Putamen (tissue), 1 donor: ENCODE measurements at places on chromosomes 1 and 21.

DNA sequence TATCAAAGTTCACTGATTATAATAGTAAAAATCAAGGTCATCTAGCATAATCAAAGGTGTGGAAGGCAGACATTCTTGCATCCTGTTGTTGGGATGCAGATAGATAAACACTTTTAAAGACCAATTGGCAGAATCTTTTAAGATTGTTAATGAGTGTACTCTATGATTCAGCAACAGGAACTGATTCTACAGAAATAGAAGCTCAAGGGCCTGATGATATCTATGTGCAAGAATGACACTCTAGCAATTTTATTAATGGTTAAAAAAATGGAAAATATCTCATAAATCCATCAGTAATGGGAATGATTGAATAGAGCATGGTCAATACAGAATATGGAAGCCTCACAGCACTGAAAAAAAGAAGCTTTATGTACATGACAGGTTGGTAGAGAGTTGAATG is 2.2 kb upstream of the ATP1A4 start:
- DNase-seq: no peak

DNA sequence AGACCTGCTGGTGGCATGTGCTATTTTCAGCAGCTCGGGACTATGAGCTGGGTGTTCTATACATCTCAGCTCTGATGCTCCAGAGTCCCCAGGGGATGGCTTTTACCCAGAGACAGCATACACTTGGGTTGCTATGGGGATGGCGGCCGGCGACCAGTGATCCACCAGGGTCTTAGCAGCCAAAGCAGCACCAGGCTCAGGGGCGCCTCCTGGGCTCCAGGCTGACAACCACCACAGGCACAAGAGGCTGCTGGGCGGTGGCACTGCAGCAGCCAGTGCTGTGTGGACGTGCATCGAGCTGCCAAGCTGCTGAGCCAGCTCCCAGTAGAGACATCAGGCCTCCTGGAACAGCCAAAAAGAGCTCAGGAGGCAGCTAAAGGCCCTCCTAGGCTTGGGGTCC is 37.6 kb upstream of the CLSTN1 start:
- no peak for DNase-seq

DNA sequence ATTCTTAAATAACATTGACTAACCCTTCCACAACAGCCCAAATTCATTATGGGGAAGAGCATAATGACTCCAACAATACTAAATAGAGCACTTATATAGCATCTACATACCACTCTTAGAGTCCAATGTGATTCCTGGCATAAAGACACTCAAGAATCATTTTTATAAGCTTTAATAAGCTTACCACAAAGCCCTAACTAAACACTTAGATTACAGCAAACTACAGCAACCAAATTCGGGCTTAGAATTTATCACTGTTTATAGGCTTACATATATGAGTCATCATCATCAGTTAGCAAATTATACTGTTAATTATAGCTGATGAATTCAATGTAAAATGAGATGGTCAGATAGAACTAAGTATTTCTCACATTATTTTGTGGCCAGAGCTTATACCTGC is 7.3 kb downstream of the SCYL3 start:
- no peak for DNase-seq

DNA sequence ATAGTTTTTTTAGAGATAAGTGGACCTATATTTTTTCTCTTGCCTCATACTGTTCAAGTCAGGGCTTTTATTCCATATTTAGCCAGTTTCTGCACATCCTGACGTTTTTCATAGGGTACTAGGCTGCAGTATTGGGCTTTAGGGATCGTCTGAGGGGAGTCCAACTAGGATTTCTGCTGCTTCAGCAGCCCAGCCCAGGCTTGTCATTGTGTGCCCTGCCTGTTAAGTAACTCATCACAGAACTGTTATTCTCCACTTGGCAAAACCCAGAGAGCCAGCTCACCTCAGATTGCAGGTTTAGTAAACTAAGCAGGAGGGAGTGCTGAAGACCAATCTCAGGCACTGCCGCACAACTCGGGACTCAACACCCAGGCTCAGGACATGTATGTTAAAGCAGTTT is 2.8 kb downstream of the GALNT2 start:
- DNase-seq: no peak

- DNase-seq: no peak
Measured at GRCh38 chr1:203546274-203546673, 52.3 kb downstream of the OPTC start.

GRCh38 chr1:32334274-32334861 is 1.7 kb downstream of the MARCKSL1 start:
- no peak for DNase-seq

GRCh38 chr1:176696109-176696508 is 233.1 kb downstream of the PAPPA2 start:
- no peak for DNase-seq

DNA sequence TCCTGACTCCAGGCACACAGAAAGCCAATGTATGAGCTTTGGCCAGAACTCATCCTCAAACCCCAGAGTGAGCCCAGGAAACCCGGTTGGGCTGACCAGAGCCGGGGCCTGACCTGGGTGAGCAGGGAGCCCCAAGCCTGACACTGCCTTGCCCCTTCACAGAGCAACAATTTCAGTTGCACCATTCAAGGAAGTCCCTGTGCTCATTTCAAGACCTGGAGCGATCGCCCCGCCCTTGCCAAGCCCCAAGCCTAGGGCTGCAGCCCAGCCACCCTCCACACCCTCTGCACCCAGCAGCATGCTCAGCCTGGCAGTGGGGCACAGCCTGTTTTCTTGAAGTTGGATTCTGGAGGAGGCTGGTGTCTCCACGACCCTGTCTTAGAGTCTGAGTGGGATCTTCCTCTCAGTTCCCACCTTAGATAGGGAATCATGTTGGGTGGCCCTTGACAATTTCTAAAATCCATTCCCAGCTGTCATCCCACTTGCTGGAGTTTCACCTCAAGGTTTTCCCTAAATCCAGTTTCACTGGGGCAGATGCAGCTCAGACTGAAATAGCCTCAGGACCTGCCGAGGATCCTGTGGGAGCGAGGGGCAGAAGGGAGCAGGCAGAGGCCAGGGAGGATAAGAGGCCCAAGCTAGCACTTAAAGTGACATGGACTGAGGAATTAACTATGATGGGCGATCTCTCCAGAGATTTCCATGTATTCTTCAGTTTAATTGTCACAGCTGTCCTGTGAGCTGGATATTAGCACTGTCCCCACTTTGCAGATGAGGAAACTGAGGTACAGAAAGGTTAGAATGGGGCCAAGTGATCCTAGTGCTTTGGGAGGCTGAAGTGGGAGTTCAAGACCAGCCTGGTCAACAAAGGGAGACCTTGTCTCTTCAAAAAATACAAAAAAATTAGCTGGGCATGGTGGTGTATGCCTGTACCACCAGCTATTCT is 2.5 kb downstream of the NBL1 start:
- no peak for DNase-seq

- DNase-seq: no peak
Measured at GRCh38 chr21:18812308-18812707, 408.7 kb upstream of the TMPRSS15 start.

GRCh38 chr1:18537386-18538306 is 56.9 kb downstream of the KLHDC7A start:
- DNase-seq: no peak

DNA sequence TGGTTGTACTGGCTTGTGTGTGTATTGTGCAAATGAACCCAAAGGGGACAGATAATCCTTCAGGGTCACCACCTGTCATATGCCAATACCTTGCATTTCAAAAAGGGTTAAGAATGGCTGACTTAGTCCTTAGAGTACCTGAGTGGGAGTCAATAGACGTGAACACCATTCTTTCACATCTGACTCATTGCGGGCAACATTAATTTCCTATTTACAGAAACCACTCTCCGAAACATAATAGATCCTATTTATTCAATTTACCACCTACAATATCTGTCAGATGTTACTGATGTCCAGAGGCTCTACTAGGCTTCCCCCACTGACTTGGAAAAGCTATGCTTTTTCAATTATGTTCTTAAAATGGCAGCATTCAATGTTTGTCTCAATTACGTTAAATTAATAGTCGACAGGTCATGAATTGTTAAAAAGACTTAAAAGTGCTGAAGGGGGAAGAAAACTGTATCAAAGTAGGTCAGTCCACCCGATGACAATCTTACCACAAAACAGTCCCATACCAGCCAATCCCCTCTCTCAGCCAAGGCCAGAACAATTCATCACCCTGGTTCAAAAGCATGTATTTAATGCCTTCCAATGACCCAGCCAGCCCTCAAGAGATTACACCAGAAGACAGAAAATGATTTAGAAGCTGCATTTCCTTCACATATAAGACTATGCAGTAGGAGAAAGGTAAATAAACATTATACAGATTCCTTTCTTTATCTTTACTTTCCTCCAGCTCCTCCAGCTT is 48.6 kb upstream of the PLA2G2C start:
- no peak for DNase-seq

- no peak for DNase-seq
Measured at GRCh38 chr1:6004412-6005123, 12.3 kb upstream of the NPHP4 start.

DNA sequence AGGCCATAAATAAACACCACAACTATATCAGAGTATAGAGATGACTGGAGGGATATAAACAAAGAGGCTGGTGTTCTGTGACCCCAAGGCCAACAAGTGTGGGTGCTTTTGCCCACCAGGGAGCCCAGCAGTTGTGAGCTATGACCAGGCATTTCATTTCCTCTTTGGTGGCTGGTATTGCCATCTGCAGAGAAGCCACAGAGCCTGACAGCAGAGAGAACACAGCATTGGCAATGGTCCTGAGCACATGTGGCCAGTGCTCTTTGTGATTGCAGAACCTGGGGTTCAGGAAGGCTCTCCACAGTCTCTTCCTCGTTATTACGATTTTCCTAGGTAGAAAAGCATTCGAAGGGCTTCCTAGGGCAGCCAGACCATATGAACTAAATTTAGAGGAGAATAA is 112.3 kb downstream of the TM2D1 start:
- DNase-seq: no peak

DNA sequence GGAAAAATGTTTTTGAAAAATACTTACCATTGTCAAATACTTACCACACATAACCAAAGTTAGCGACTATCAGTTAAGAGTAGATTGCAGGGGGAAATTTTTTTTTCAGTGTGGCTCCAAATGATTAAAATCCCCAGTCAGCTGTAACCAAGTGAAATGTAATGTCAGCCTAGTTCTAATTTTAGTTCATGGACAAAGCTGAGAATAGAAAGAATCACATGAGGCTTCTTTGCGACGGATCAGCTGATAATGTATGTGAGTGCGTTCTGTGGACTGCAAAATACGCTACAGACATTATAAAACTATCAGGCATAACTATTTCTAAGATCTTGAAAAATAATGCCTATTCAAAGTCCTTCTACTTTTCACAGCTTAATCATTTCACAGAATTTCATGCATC is at the start of gene LRRC39:
Gene LRRC39, minus strand, starts transcription at position 166 of the 400 bp plus-strand sequence. CDS start 9,740 bp downstream, outside the sequence.
- DNase-seq: peak; percentile 12

DNA sequence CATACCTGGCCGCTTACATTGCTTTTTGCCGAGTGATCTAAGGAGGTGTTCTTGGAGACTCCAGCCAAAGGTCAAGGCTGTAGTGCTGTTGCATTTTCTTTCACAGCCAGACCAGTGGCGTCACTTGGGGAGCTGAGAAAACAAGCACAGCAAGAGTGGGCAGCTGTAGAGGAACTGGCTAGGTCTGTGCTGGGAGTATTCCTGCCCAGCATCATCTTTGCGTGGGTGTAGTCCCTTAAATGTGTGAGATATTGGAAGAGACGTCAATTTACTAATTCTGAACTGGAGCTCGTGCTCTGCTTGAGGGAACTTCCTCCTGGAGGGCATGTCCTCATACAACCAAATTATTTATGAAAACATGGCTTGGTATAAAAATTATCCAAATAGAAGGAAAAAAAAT is 10.2 kb downstream of the UBIAD1 start:
- DNase-seq: no peak

- no peak for DNase-seq
Measured at GRCh38 chr1:229344139-229344538, 1.3 kb upstream of the CCSAP start.

GRCh38 chr1:156124557-156125483 is 10.3 kb downstream of the LMNA start:
- no peak for DNase-seq
